Activated CD8-positive, alpha-beta memory T cell treated with anti-CD3 and anti-CD28 coated beads, Interleukin-2, amount 50 U/mL, for 4 hours (primary cell): ENCODE measurements at places on chromosomes 12 and 14.

DNA sequence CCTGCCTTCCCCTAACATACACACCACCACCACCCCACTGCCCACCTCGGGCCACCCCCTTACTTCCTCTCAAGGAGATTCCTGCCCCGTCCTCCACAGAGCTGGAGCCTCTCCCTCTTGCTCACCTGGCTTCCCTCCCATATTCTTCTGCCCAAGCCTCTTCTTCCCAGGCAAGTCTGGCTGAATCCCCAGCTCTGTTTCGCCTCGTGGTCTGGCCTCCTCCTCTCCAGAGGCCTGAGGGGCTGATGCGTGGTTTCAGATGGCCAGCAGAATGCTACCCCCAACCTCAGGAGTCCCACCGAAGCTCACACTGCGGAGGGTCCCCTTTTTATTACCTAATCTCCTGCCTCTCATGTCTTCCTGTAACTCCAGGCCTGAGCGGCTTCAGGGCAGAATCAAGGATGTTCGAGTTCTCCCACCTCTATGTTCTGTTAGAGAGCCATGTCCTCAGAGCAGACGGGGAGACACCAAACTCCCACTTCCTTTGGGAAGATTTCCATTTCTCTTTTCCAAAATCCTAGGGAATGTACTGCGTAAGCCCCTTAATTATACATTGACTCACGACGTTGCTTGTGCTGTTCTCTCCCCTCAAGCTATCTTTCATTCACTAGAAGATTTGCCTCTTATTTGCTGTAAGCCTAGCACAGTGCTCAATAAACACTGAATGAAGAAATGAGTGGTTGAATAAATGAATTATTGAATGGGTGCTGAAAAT lies 33.9 kb upstream of the LTBP2 start:
- no peak for DNase-seq

GRCh38 chr14:42470427-42470719 lies 863.7 kb downstream of the LRFN5 start:
- no peak for DNase-seq

- no peak for DNase-seq
Observed at GRCh38 chr12:44357494-44357893, 518.6 kb downstream of the NELL2 start.

- DNase-seq, result no peak
Observed at GRCh38 chr14:50544911-50545310, 12.5 kb upstream of the MAP4K5 start.

DNA sequence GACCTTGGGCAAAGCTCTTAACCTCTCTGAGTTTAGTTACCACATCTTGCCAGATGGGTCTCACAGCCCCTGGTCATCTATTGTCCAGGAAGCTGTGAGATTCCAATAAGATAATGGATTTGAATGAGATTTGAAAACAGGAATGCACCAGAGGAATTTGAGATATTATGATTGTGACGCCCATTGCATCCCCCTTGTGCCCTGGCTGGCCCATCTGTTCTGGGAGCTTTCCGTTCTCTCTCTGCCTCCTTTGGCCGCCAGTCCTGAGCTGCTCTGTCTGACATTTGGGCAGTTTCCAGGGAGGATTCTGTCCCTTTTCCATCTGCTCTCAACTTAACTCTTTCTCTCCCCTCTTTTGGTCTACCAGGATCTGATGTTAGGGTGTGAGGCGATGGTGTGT lies 24.6 kb downstream of the SRRM4 start:
- DNase-seq, result no peak

GRCh38 chr12:105322070-105322469 lies 8.4 kb upstream of the C12orf75 start:
- no peak for DNase-seq

GRCh38 chr12:47954467-47955045 lies 8.8 kb upstream of the TMEM106C start:
- no peak for DNase-seq

DNA sequence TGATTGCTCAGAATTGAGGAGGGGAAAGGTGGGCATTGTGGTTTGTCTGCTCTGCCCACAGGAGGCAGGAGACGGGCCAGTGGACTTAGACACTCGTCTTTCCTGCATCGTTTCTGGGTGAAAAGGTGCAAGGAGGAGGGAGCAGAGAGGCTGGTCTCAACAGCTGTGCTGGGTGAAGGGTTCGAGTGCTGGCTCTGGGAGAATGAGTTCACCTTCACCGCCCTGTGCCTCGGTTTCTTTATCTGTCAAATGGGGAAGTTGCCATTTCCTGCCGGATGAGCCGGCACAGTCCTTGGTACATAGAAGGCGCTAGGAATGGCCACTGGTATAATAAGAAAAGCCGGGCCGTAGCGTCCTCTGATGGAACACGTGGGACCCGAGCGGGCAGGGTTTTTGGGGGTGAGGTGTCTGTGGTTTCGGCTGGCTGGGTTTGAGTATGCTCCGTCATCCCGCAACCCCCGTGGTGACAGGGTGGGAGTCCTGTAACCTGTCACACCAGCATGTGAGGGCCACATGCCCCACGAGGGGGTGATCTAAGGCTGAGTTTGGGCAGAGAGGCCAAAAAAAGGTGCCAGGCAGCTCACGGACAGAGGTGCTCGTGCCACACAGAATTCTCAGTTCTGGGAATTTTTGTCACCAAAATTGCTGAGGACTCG lies 7.3 kb downstream of the BCL7A start:
- no peak for DNase-seq

DNA sequence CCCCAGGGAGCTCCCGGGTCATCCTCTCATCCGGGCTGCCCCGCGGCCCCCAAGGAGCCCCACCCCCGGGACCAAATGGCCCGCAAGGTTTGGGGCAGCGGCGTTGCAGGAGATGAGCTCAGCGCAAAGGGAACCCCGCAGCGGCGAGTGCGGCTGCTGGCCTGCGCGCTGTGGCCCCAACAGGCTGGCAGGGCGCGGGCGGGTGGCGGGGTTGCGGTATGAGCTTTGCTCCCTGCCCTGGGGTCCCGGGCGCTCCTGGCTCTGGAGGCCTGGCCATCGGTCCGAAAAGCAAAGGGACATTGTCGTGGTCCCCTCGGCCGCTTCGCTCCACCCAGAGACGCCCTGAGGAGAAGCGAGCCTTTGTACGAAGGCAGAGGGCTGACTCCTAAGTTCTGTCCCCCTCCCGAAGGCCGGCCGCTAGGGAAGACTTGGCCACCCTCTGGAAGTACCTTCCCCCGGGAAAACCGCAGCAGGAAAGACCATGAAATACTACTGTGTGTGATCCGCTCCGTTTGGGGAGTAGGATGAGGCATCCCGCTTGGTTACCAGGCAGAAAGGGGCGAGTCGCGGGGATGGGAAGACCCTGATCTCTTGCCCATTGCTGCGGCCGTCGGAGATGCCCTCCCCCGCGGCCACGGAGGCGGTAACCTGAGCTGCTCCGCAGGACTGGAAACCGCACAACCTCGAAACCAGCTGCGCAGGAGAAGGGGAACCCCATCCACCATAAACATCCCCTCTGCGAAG lies 620 bp upstream of the NID2 start:
- no peak for DNase-seq

- DNase-seq, result no peak
Observed at GRCh38 chr12:123047289-123047688, 66.8 kb downstream of the ARL6IP4 start.

DNA sequence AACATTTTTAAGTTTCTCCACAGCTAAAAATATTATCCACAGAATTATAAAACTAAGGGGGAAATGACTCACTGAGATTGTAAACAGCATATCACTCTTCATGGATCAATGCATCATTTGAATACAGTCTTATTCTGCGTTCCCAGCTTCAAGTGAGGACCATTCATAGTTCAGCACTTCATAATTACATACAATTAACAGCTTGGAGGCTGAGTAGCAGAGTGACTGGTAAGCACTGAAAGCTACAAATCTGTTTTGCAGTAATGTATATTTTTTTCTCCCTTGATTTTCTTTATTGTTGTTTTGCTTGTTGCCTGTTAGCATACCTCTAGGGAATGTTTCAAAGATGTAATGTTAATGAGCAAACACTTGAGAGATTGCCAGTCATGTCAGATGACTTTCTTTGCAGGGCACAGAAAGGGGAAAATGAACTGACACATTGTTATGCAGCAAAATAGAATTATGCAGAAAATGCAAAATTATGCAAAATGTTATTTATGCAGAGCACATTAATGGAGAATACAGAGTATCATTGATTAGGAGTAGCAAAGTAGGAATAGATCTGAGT lies 138.6 kb downstream of the RPS29 start:
- DNase-seq, result no peak

GRCh38 chr14:30156571-30156970 lies 228.9 kb upstream of the PRKD1 start:
- DNase-seq, result no peak

GRCh38 chr12:41468756-41469155 lies 280.6 kb downstream of the PDZRN4 start:
- no peak for DNase-seq

DNA sequence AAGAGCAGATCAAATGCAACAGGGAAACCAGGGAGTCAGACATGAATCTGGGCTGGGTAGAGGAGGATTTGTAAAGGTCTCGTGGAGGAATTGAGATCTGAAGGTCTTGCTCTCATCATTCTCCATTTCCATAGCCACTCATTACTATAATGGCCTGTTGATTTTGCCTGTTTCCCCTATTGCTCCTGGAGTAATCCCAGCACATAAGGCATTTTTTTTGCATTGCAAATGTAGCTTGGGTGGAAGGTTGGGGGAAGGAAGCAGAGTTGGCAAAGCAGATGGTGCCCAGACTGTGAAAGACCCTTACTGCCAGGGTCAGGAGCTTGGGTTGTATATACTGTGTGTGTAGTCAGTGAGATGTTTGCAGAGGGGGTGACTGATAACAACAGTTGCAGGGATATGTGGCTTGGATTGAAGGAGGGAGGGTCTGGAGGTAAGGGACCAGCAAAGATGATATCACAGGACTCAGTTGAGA lies 116.0 kb downstream of the TTC6 start:
- DNase-seq, result no peak

DNA sequence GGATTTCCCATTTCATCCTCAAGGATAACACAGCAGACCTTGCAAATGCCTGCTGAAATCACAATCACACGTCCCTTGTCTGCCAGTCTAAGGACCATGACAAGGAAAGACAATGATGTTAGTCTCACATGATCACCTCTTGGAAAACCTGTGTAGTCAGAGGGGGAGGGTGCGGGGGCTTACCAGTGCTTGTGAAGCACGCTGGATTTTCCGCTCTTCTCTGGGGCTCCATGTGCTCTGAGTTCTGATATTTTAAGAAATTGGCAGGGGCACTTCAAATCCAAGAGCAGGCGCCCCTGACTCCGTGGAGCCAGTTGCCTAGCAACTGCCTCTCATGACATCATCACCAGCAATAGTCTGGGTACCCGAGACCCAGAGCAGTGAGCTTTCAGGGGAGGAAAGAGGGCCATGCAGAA lies 200.9 kb upstream of the C14orf180 start:
- no peak for DNase-seq

DNA sequence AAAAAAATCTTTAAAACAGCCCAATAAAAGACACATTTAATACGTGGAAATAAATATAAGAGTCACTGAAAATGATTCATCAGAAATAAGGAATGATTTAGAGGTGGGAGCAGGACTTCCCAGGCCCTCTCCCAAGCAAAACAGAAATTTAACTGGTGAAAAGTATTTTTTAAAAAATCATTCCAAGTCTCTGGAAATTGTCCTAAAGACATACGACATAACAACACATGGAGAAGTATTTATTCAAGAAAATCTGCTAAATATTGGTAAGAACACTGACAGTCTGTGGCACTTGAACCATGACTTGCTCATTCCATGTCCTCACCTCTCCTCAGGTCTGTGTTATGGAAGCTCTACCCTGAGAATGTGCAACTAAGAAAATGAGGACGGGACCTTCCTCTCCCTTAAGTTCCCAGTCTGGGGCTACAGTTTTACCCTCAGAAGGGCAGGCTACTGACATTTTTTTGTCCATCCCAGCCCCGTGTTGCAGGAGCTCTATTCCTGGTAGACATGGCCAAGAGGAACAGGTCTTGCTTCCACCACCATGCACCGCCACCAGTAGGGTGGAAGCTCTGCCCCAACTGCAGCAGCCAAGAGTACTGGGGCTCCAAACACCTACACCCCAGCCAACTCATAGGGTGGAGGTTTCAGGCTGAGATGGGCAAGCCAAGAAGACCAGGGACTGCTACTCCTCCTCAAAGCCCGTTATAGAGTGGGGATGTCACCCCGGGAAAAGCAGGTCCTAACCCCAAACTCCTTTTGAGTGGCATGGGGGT lies 193.0 kb downstream of the CRADD start:
- DNase-seq, result no peak

GRCh38 chr14:70018713-70019211 lies 139.5 kb downstream of the SMOC1 start:
- DNase-seq, result no peak

DNA sequence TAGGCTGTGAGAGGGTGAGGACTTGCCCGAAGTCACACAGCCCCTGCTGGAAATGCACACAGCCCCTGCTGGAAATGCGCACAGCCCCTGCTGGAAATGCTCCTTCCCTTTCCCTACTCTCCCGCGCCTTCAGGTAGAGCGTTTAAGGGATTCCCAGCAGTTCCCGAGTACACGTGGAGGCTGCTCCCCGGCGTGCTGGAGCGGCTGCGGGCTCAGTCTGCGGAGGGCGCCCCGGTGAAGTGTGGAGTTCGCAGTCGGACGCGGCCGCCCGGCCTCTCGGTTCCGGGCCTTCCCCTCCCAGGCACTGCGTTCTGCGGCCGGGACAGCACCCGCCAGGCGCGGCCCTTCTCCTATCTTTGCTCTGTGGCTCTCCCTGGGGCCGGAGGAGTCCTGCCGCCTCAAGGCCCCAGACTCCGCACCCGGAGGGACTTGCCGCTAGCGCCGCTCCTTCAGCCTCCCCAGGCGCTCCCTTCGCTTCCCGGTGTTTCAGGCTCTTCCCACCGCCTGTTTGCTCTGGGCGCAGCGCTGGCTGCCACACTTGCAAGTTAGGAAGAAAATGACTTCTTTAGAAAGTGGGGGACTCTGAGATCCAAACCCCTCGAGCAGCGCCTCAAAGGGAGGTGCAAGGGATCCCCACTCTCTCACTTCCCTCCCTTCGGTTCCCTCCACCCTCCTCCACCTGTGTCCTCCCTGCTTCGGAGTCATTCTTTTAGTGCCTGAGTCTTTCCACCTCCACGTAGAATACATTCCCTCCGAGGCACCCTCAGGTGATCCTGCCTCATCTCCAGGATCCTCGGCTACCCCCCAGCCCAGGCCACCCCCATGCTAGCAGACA lies 8.3 kb upstream of the TBX5 start:
- no peak for DNase-seq

- no peak for DNase-seq
Observed at GRCh38 chr12:88247241-88247643, 105.1 kb downstream of the TMTC3 start.

GRCh38 chr14:20679907-20680306 lies 4.5 kb upstream of the RNASE4 start:
- peak; percentile 24 for DNase-seq

- no peak for DNase-seq
Observed at GRCh38 chr12:70683976-70684375, 46.7 kb upstream of the PTPRB start.

DNA sequence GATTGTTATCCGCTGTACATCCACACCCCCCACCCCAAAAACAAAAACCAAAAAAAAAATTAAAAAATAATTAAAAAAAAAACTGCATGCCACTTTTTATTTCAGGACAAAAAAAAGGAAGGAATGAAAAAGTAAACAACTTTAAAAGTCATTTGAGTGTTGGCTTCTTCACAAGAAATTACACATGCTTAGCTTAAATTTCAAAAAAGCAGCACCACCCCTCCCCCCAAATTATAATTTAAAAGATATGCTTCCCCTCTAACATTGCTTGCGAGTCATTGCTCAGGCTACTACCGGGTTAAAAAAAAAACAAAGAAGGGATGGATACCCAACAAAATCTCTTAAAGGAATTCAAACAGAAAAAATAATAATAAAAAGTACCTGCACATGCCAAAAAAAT lies 98.5 kb downstream of the BCL11B start:
- DNase-seq, result no peak

- no peak for DNase-seq
Observed at GRCh38 chr12:54017027-54017788, 8.4 kb downstream of the HOXC8 start.
